ENCODE measurements at places on chromosomes 1 and 21. TPM values are rescaled to one million over a fixed set of nuclear protein-coding genes. Genes with fewer than 3 reads are reported as not detected.

DNA sequence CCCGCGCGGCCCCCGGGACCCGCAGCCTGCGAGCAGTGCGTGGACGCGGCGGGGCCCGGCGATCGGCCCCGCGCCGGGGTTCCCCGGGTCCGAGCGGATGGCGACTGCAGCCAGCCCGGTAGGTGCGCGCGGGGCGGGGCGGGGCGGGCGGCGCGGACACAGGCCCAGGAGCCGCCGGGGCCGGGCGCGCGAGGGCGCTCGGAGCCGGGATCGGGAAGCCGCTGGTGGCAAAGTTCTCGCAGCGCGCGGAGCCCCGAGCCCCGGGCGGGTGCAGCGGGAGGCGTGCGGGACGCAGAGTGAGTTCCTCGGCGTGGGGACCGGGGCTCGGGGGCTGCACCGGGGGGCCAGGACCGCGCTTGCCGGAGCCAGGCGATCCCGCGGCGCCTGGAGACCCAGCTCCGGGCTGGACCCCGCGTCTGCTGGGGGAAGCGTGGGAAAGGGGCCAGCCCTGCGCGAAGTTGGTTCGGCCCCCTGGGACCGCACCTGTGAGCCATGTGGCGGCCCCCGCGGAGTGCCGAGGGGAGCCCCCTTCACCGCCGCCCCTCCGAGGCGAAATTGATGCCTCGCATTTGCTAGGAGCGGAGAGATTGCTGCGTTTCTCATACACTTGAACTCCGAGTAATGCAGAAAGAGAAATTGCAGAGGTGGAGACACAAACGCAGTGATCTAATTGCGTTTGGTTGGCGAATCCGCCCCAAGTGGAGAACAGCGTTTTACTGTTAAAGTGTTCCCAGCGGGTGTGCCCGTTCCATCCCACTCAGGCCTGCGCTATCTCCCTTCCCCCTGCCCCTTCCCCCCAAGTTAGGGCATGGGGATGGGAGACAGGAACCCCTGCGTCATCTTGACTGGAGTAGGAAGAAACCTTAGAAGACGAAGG, 228.9 kb upstream of the TMEM51 start:
- DNase-seq = peak; percentile 58

Gene CHI3L2
- 0.15 TPM for total RNA-seq

DNA sequence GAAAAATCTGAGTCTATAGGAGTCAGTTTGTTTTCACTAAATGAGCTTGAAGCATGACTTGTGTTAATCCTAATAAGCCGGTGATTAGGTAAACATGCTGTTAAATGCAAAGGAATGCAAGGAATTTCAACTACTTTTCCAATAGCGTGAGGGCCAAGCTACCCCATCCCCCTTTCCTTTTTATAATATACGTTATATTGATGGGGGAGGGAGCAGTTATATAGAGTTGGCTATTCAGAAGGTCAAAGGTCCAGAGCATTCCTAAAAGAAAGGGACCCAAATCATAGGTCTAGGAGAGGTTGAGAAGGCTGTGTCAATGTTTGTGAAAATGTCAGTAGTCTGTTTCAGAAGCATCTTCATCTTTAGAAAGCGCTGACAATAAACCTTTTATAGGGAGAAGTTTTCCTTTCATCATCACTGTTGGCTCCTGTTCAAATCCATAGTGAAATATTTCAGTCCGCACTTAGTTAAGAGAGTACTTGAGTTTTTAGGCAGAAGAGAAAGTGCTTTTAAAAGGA, 3.8 kb downstream of the CCN1 start:
- peak; percentile 93 for DNase-seq

GRCh38 chr1:209556162-209556690, 27.3 kb upstream of the CAMK1G start:
- no peak for DNase-seq

- peak; percentile 72 for DNase-seq
Measured at GRCh38 chr1:187001198-187001889, 172.6 kb downstream of the PLA2G4A start.

Gene TSPEAR
- total RNA-seq = not detected

GRCh38 chr21:44267655-44268142, 6.0 kb upstream of the DNMT3L start:
- no peak for DNase-seq

DNA sequence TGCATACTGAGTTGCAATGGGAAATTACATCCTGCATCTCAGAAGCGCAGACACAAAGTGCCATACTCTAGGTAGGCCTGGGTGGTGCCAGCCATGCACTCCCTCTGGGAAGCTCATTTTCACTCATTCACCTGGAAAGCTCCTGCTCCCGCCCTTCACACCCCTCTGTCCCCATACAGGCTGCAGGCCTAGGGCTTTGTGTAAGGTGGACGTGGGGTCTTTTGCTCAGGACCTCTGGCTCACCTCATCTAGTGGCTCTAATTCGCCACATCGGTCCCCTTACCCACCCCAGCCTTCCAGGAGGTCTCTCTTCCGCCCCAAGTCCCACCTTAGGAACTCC, 751 bp downstream of the MRPS15 start:
- DNase-seq = no peak

GRCh38 chr1:167207940-167208623, 12.6 kb upstream of the POU2F1 start:
- DNase-seq = no peak

Gene DRAXIN
- total RNA-seq = 0.25 TPM

DNA sequence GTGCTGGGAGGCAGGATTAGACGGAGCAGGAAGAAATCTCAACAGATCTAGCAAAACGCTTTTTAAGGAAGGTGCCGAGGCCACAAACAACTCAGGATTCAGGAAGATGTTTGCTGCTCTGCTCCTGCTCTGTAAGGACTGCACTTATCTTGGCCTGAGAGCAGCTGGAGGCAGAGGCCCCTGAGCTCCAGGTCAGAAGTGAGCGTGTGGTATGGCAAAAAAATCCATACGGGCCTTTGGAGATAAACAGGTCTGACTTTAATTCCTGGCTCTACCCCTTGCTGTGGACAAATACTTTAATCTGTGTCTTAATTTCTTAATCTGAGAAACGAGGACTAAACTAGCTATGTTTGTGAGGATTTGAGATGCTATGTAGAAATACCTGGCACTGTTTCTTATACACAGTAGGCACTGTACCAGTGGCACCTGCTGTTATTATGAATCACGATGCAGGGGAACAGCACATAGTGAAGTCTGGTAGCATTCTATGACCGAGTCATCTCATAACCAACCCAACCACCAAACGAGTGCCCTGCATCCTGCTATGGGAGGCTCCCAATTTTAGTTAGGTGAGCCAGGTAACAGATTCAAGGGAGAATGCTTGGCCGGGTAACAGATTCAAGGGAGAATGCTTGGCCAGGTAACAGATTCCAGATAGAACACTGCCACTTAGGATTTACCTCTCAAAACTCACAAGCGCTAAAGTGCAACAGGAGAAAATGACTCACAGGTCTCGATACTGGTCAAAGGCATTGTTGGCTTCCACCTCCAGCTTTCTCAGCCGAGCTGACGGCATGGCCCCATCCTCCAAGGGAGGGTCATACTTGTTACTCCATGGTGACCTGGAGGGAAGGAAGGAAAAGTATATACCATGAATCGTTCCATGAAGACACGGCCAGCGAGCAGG, 65.9 kb downstream of the SLC66A1 start:
- no peak for DNase-seq

DNA sequence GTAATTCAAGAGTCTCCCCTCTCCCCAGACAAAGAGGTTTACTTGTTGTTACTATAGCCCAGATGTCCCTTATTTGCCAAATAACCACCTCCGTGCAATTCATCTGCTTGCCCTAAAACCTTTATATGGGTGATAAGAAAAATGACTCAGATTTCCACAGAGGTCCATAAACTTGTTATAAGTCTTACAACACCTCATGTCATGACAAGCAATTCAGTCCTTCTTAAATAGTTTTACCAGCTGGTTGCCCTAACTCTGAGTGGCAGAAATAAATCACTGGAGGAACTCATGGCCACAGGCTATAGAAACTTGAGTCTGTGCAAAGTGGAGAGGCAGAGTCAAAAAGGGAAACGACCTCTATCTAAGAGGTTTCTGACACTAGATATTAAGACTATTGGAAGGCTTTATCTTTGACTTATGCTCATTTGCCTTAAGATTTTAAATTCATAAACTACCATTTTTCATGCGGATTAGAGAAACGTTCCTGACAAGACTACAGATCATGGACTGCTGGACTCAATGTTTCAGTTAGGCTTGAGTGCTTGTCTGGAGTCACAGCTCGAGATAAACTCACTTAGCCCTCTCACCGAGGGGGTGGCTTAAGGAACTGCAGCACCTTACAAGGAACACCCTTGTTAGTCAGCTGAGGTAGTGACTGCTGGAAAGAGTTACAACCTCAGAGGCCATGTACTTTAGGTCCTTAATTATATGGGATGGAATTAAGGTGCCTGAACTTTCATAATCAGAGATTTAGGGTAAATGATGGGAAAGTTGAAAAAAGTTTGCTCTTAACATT, 662.5 kb upstream of the USP24 start:
- DNase-seq = peak; percentile 67

Gene C1orf167
- total RNA-seq = not detected

DNA sequence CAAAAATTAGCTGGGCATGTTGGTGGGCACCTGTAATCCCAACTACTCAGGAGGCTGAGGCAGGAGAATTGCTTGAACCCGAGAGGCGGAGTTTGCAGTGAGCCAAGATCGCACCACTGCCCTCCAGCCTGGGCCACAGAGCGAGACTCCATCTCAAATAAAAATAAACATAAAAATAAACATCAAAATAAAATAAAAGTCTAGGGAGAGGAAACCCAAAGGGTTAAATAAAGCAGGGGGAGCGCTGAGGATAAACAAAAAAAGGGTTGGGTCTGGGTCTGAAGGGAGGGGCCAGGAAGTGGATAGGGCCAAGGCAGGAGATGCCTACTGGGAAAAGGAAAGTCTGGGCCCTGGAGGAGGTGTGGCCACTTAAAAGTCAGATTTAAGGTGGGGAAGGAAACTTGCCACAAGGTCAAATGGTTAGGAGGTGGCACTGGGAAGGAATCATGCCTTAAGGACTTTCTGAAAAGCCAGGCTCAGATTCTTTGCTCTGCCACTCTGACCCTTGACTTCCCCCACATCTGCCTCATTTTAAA, 150.0 kb downstream of the ADSS2 start:
- no peak for DNase-seq

Gene EPHA2
- 212 TPM for total RNA-seq

Gene KRTAP21-2
- not detected for total RNA-seq

DNA sequence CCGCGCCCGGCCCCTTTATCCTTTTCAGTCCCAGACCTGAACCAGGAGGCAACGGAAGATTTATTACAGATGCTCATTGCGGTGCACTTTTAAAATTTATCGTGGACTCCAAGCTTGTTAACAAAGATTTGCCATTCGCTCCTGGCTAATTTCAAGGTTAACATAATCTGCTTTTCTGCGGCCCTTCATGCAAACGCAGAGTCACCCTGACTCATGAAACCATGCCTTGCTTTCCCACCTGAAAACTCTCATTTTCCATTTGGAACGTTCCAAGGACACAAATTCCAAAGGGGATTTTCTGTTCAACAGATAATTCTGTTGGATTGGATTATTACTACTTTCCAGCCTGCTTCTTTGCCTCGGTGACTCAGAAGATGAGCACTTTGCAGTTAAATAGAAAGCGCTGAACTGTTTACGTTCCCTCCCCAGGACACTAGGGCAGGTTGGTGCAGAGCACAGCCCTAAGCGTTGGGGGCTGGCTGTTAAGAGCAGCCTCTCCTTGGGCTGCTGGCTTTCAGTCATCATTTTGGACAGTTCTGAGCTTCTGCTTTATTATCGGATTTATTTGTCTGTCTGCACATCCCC, 51.1 kb downstream of the CD247 start:
- DNase-seq = peak; percentile 37

Gene DSCAM
- total RNA-seq = not detected

DNA sequence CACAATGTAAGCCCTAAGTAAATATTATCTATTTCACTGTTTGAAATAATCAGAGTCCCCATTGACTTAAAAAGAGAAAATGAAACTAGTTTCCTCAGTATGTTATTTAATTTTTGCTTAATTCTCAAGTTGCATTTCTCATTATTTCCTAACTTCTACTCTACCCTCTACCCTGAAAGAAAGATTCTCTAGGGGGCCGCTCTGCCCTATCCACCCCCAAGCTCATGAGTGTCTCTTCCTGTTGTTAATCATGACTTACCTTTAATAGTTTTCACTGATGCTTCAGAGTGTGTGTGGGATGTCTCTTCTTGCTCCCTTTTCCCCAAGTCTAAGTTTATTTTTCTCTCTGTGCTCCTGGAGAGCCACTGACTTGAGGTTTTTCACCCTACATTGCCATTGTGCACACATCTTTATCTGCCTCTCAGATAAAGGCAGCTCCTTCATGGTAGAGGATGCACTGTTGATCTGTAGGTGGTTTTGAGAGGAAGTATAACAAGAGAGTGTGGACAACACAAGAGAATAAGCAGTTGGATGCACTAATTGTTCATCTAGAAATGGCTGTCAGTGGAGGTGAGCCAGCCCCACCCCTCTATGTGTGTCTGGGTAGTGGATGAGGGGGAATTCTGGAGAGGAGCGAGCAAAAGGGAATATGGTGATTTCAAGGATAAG, 261.7 kb downstream of the CHRM3 start:
- no peak for DNase-seq

Gene TMEM82
- total RNA-seq = not detected

DNA sequence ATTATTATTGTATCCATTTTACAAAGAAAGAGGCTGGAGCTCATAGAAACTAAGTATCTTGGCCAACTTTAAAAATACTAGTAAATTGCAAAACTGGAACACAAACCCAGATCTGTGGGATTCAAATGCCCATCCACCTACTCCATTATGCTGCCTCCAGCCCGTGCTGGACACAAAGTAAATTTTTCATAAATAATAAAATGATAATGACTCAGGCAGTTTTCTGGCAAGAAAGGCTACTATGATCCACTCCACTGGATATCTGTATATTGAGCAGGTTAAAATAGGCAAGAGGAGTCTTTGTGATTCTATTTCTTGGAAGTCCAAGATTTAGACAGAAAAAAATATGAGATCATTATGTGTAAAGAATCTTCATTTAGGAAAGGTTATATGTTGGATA, 138.3 kb upstream of the DUSP10 start:
- no peak for DNase-seq

- DNase-seq = peak; percentile 38
Measured at GRCh38 chr1:172585861-172586260, 52.9 kb downstream of the SUCO start.

DNA sequence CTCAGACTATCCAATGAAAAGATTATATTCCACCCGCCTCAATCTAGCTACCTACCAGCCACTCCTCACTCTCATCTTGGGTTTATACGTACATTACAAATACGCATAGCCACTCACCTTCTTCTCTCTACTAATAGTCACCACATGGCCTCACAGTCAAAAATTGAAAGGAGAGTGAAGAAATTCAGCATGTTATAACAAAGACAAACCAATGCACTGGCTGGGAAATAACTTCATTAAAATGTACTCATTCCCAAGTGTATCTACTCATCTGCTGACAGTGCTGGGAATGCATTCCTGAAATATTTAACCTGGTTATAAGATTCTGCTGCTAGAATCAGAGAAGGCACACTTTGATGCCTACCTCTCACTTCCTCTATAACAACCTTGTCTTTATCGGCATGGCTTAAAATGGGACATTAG, 6.5 kb downstream of the ZNF644 start:
- no peak for DNase-seq

DNA sequence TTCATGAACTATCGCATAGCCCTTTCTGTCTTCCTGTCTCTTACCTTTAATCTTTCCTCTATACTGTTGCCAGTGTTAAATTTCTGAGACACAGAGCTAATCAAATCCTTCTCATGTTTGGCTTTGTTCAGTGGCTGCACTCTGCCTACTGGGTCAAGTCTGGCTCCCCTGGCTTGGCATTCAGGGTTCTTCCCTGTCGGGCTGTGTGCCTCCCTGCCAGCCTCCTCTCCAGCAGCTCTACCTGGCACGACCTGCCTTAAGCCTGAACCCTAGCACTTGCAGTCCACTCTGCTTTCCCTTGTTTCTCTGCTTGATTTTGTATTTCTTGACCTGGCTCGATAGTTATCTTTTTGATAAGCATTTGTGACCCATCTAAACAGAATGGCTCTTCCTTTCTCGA, 26.2 kb upstream of the GPR88 start:
- DNase-seq = no peak
